ENCODE measurements at places on chromosomes 5 and 9.

DNA sequence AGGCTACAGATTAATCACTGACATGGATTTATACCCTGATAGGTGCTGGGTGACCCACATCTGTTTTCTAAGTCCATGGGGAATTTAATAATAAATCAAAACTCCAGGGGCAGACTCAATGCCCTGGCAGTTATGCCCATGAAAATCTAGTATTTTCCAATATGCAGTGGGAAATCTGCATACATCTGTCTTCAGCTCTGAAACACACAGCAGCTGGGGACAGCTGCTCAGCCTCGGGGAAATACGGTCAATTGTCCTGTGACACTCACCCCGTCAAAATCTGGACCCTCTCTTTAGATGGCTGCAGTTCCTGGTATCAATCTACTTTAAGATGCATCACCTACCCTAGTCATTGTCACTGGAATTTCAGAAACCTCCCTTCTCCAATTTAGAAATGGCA, 12.7 kb upstream of the C1QTNF3 start:
- no peak for DNase-seq

DNA sequence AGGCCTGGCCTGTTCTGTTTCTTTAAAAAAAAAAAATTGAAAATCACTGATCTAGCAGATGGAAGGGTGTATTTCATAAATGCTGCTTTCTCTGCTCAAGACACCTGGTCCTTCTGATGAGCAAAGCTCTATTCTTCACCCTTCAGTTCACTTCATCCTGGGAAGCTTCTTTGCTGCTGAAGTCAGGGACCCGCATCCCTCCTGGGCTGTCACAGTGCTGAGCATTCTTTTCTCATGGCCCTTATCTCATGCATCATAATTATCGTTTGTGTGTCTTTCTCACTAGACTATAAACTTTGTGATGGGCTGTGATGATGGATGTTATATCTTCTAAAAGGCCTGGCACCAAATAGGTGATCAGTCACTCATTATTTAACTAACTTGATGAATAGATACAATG, 461.0 kb downstream of the GADD45G start:
- DNase-seq: no peak

DNA sequence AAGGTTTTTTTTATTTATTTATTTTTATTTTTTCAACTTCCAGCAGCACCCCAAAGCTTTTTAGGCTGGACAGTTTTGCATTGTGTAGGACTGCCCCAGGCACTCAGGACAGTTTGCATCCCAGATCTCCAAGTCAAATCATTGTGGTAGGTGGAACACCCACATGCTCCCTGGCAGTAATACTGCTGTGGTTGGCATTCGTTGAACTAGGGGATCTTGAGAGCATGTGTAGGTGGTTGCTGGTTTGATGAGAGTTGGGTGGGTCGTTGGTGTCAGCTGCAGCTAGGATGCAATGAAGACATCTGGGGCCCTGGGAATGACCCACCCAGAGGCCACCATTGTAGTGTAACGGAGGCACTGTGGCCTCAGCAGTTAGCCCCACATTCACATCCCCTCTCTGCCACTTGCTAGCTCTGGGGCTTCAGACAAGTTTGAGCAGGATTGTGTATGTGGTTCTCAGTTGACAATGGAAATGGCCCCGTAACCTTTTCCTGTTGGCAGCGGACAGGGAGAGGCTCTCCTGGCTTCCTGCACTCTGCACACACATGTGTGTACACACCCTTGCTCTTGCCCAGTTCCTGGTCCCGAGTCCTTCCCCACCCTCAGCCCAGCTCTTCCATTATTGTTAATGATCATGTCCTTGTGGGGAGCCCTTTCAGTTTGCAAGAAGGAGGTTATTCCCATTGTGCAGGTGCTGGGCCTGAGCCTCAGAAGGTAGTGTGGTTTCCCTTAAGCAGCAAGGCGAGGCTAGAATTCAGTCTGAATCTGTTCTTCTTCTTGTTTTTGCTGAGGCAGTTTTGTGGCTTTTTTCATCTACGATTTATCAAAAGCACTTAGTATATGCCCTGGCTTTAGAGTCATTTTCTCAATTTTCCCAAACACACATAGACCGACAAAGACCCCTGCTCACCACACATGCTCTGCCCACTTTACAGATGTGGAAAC, 46.5 kb downstream of the PPARGC1B start:
- DNase-seq: no peak

- DNase-seq: no peak
Observed at GRCh38 chr5:102819634-102820033, 64.5 kb downstream of the PAM start.

- DNase-seq: no peak
Observed at GRCh38 chr5:174315871-174316270, 270.4 kb downstream of the NSG2 start.

- no peak for DNase-seq
Observed at GRCh38 chr5:157801-158200, 33.5 kb upstream of the LRRC14B start.

DNA sequence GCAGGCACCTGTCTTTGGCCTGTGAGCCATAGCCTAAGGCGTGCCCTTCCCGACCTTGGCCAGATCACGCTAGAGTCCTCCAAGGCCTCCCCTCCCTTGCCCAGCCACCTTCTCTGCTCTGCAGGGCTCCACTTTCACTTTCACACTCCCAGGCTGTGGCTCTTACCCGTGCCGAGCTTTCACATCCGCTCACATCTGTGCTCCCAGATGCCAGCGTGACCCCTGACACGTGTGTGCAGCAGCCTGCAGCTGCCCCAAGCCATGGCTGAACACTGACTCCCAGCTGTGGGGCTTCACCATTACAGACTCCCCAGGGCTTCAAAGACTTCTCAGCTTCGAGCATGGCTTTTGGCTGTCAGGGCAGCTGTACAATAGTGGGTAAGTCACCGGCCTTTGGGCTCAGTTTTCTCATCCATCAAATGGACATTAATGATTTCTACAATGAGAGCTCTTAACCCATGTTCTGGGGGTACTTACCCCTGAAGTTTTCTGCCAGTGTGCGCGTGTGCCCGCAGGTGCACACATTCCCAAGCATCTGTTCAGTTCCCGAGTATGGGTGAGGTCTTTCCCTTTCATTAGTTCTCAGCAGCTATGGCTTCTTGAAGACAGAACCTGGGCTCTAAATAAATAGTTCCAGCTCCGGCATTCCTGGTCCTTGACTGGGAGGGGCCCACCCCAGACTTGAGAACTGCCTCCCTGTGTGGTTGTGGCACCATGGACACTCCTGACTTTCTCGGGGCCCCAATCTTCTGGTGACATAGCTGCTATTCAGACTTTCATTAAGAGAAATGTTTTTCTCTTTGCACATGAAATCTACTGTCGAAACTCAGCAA, 118.6 kb downstream of the RGS3 start:
- DNase-seq: peak; percentile 65

DNA sequence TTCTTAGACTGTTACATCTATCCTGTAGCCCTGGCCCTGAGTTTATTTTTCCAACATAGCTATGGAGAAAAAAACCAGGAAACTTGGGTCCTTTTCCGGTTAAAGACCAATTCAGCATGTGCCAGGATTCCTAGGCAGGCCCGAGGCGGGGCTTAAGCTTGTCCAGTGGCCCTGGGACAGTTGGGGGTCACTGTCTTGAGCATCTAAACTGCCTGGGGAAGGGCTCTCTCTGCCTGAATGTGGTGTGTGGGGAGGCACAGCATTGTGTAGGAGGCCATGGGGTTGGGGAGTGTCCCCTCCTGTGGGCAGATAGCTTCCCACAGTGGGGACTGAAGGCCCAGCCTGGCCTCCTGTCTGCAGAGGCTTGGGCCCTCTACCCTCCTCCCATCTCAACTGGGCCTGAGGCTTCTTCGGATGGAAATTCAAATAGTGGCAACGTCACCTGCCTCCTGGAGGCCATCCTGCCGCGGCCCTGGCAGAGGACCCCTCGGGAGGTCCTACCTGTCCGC, 88.8 kb downstream of the PHF2 start:
- no peak for DNase-seq

DNA sequence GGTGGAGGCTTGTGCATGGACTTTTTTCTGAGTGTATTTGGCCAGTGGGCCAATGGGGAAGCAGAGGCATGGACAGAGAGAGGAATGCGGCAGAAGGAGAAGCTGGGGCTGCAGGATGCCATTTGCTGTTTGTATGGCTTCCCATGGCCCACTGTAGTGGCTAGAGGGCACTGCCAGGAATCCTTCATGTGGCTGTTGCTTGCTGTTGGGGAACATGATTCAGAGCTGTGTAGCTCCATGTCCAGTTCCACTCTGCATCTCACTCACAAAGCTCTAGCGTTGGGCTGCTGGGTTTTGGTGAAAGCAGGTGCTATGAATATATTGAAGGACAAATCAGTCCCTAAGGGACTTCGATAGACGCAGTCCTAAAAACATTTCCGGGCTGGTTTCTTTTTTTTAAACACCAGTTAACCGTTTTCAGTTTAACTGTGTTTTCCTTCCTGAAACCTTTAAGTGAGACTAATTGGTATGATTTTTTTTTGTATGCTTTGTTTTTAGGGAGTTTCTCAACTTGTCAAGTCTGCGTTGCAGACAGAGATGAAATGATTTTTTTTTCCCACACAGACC, 51.3 kb downstream of the SLC22A5 start:
- no peak for DNase-seq

DNA sequence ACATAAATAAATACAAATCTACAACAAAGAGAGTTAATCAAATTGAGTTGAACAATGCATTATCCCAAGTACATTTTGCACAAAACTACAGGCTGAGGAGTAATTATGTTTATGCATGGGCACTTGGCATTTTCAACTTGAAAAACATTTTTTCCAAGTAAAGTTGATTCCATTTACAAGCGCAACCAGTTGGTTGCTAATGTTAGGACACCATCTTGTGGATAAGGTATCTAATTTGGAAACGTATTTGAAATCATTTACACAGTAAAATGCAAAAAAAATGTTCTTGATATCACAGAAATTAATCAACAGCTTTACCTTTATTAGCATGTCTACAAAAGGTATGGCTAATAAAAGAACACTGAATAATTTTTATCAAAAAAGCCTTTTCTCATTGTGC, 18.8 kb downstream of the FTMT start:
- DNase-seq: no peak

- no peak for DNase-seq
Observed at GRCh38 chr9:100690438-100690837, 112.6 kb downstream of the CAVIN4 start.

GRCh38 chr5:170499621-170500020, 4.2 kb upstream of the KCNIP1 start:
- DNase-seq: no peak

DNA sequence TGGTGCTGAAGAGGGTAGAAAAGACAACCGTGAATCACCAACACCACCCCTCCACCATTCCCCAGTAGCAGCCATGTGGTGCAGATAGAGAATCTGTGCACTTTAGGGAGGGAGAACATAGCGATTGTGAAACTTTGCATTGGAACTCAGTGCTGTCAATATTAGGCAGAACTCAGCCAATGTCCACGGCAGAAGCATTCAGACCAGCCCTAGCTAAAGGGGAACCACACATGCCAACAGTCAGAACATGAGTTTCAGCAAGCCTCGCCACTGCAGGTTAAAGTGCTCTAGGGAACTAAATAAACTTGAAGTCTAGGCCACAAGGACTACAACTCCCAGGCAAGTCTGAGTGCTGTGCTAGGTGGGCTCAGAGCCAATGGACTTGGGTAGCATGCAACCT, 38.5 kb upstream of the DEPDC1B start:
- no peak for DNase-seq

GRCh38 chr5:124795829-124796228, 49.4 kb upstream of the ZNF608 start:
- no peak for DNase-seq

DNA sequence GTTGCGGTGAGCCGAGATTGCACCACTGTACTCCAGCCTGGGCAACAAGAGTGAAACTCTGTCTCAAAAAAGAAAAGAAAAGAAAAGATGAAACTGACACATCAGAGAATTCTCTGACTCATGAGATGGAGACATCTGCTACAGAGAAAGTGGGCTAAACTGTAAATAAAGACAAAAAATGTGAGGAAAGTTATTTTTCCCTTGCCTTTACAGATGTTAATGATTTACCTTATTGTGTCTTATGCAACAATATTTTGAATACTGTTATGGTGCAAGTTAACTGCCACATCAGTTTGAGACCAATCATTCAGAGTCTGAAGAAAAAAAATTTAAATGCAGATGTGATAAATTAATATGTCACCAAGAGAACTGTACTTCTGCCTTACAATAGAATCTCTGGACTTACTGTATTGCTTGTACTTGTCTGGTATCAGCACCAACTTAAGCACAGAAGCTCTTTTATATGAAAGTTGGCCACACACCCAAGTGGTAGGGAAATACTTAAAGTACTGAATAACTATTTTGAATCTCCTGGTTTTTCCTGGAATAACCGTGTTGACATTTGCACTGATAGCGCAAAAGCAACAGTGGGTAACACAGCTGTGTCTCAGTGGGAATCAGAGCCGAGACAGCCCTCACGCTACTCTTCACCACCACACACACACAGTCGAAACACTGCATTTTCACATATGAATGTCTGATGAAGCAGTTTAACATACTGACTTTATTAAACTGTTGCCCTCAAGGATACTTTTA, 169.9 kb downstream of the FANCC start:
- DNase-seq: no peak

GRCh38 chr5:56192246-56192645, 40.9 kb downstream of the ANKRD55 start:
- no peak for DNase-seq

DNA sequence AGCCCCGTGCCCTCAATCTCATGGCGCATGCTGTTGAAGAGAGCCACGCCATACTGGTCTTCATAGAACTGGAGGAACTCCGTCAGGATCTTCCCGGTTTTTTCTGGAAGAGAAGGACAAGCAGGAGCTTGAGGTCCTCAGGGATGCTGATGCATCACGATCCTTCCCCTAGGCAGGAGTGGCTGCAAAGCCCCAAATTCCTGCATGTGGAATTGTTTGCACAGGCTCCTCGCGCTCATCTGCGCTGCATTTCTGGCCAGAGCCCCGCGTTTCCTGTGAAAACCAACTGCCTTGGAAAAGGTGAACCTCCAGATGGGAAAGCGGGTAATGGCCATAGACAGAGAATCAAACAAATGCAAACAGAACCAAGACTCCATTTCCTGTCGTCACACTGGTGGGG, 80.4 kb downstream of the LRSAM1 start:
- DNase-seq: no peak

GRCh38 chr9:81092057-81092456, 597.3 kb downstream of the TLE1 start:
- no peak for DNase-seq

DNA sequence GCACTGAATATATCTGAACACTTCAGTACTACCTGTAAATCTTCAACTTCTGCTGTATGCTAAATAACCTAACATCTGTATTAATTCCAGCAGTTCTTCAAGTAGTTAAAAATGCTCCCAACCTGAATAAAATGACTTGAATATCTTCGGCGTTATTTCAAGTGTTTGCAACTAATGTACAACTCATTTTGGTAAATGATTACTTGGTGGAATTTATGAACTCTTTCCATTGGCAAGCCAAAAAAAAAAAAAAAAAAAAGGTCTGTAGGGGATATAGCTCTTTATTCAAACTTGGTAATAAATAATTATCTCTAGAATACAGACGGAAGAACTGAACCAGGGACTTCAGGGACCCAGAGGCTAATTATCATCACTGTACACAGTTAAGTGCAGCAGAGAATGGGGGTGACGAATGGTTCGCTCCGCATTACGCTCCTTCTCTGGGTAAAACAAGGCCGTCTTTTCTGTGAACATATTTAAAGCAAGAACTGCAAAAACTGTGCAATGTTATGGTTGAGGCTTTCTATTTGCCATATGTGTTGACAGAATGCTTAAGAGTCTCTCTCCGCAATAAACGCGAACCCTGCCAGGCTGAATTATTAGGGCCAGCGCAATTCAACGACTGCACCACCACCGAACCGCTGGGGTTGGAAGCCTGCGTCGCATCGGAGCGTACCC, 1.9 kb upstream of the ERBIN start:
- no peak for DNase-seq

GRCh38 chr5:31122998-31123951, 70.2 kb upstream of the CDH6 start:
- no peak for DNase-seq

GRCh38 chr9:121620777-121621449, 30.5 kb upstream of the DAB2IP start:
- DNase-seq: no peak
